Fibroblast of pulmonary artery (primary cell): ENCODE measurements at places on chromosomes 5 and 9.
A peak's percentile ranks its signal among the peaks of the same experiment; 100 is the strongest.

- no peak for DNase-seq
These were observed 409.2 kb downstream of the HTR1A start for GRCh38 chr5:63553073-63553472.

GRCh38 chr9:135939351-135940265 lies 21.6 kb downstream of the UBAC1 start:
- no peak for DNase-seq

DNA sequence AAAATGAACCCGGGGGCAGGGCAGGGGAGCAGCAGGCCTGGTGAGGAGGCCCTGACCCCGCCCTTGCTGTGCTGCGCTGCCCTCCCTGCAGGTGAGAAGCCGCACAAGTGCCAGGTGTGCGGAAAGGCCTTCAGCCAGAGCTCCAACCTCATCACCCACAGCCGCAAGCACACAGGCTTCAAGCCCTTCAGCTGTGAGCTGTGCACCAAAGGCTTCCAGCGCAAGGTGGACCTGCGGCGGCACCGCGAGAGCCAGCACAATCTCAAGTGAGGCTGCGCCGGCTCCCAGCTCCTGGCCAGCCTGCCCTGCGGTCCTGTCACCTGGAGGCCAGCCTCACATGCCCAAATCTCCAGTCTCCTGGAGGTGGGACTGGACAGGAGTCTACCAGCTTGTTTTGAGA lies 12.3 kb downstream of the GFI1B start:
- DNase-seq, result no peak

DNA sequence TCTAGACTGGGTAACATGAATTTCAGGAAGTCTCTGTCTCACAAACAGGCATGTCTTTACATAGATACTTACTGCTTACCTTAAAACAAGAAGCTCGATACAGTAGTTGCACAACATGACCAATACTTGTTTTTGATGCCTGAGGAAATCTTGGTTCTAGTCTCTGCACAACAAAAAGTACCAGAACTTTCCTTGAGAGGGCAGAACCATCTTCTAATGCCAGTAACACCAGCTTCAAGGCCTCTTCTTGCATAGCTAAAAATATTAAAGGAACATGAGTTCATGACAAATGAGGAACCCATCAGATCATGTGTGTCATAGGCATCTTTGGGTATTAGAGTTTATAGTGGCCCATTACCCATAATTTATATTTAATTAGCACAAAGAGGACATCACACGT lies 22.0 kb downstream of the RC3H2 start:
- no peak for DNase-seq

DNA sequence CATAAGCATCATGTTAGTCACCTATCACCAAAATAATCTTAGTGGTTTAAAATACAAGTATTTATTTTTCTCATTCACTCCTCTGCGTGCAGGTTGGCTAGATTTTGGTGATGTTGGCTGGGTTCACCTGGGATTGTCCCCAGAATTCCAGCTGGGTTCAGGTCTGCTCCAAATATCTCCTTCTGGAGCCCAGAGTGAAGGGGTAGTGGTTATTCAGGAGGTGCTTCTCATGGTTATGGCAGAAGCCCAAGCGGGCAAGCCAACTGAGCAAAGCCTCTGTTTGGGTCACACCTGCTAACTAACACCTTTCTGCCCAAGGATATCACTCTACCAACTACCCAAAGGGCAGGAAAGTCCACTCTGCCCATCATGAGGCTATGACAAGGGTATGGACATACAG lies 4.7 kb upstream of the SLC25A46 start:
- DNase-seq, result no peak

DNA sequence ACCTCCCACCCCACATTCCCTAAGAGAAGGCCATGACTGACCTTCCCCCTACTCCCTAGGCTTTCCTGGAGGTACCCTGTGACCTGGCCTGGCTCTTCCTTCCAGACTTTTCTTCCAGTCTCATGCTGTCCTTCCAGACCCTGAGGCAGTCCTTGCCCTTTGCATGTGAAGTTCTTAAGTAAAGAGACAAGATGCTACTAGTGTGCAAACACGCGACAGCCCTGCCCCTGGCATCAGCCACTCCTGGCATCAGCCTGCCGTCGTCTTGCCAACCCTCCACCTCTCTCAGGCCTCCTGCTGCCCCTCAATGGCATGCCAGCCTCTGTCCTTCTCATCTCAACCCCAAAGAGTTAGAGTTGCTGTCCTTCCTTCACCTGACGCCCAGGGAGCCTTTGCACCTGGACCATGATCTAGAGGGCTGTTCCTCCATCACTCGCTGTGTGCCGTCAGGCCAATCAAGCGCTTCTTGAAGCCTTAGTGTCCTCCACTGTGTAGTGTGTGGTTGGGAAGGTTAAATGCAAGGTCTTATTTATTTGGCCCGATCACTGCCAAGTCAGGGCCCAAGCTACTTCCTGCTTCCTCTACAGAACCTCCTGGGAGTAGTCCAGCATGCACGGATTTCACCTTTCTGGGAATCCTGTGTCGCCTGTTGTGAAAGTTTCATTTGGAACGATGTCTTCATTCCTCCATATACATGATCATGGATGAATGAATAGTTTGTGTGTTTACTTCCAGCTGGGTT lies 61.9 kb downstream of the WWC1 start:
- DNase-seq, result peak; percentile 27

GRCh38 chr5:38404667-38405276 lies 146.4 kb downstream of the EGFLAM start:
- DNase-seq, result no peak

DNA sequence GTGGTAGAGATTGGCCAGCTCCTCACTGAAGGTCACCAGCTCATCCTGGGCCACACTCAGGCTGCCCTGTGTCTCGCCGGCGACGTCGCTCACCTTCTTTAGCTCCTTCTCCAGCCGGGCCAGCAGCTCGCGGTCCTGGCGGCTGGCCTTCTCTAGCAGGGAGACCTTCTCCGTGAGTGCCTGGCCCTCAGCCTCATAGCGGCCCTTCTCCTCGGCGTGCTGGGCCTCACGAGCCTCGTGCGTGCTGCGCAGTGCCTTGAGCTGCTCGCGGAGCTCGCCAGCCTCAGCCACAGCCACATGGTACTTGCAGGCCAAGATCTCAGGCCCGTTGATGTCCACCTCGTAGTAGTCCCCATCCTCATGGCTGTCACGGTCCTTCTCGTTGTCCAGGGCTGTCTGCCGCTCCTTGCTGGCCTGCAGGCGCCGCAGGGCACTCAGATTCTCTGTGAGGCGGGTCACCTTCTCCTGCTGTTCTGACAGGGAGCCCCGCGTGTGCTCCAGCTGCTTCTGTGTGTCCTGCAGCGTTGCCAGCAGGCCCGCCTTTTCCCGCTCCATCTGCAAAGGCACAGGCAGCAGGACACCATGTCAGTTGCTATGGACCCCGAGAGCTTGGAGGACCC lies 45.5 kb downstream of the BICD2 start:
- no peak for DNase-seq

- no peak for DNase-seq
These were observed 624.6 kb downstream of the PDE4D start for GRCh38 chr5:59268756-59269415.

DNA sequence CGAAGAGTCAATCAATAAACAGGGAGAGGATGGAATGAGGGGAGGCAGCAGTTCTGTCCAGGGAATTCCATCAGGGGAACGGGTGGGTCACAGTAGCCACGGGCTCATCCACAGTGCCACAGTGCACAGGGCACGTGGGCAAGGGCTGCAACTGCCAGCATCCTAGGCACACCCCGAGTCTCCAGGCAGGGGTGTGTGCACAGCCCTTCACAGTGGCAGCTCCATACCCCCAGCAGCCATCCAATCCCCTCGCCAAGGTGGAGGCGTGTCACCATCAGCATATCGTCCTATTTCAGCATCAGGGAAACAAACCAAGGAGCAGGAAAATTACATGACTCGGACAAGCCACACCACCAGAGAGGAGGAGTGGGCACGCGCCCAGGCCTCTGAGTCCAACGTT lies 133.6 kb downstream of the ADAMTS2 start:
- no peak for DNase-seq
